ENCODE measurements at places on chromosomes 5 and 9. TPM values are rescaled to one million over a fixed set of nuclear protein-coding genes. Genes with fewer than 3 reads are reported as not detected.

Gene SHISAL2B
- 0.49 TPM for total RNA-seq

Gene DMRTA1
- 0.25 TPM for total RNA-seq

Gene GPX3
- 29.7 TPM for total RNA-seq

Gene PIGO
- total RNA-seq = 8.1 TPM

Gene PCDHB9
- total RNA-seq = 6.6 TPM

Gene ZNF484
- total RNA-seq = 52.1 TPM

Gene ANKRD20A1
- total RNA-seq = 2.0 TPM

Gene LHX6
- 20.4 TPM for total RNA-seq

Gene IL3
- total RNA-seq = not detected

Gene PPIC
- 3.4 TPM for total RNA-seq

Gene ZBTB34
- total RNA-seq = 59.5 TPM

Gene PCDHAC2
- total RNA-seq = 28.8 TPM

Gene MRPL50
- total RNA-seq = 39.8 TPM

Gene RNF183
- total RNA-seq = not detected

Gene TMOD1
- 27.5 TPM for total RNA-seq
